ENCODE measurements at places on chromosomes 12 and 14.

DNA sequence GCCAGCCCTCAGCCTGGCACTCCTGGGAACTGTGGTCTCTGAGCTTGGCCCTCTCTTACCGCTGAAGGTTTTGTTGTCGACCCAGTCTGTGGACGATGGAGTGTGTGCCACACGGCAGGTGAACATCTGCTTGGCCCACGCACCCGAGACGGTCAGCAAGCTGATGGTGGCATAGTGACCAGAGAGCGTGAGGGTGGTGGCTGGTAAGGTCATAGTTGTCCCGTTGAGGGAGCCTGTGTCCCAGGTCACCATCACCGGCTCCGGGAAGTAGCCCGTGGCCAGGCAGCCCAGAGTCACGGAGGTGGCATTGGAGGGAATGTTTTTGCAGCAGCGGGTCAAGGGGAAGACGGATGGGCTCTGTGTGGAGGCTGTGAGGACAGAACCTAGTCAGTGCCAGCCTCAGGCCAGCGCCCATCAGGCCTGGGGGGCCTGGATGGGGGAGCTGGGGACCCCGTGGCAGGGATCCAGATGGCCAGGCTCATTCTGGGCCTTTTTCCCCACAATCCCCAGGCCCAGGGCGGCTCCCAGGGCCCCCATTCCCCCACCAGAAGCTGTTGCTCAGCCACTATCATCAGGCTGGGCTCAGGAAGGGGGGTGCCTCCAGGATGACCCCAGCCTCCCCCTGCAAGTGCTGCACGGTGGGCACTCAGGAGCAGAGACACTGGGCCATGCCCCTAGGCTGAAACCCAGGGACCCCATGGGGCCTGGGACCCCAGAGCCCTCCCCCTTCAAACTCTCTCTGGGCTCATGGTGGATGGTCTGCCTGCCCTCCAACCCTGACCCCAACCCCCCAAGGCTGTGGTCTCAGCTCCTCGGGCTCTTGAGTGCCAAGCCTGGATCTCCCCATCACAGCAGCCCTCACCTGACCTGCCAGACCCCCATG is 75.2 kb downstream of the TMEM121 start:
- DNase-seq: no peak

GRCh38 chr12:77689510-77690086 is 141.1 kb upstream of the NAV3 start:
- DNase-seq: no peak

GRCh38 chr14:33842299-33842698 is 108.6 kb downstream of the EGLN3 start:
- no peak for DNase-seq

DNA sequence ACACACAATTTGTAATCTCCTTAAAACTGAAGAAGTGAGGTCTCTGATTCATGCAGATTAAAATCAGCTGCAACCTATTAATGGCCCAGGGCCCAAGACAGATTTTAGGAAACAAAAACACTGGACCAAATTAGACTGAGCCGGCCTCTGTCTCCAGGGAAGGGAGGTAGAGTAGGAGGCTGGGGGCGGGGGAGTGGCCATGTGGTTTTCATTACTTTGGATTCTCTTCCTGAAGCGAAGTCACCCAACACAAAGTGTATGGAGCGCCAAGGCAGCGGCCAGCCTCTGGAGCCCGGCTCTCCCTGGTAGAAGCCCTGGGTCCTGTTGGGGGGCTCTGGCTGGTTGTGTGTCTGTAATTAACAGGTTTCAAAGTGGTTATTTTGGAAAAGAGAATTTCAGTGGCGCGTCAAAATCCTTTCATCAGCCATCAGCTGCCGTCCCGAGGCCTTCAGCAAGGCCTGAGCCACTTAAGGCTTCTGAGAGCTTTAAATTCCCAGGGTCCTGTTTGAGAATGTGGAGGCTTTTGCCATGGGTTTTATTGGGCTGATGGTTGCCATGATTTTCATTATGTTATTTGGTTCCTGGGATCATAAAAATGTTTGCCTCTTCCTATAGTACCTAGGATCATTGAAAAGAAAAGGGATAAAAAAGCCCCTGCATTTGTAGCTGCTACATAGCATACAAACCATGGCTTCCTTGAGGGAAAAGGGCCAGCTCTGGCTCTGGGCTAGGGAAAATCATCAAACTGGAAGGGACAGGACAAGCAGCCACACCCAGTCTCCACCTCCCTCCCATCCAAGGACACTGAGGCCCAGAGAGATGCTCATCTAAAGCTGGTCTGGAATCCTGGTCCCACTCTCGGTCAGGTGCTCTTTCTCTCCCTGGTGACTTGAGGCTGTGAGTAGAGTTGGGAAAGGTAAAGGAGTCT is 282.4 kb downstream of the ZFP36L1 start:
- no peak for DNase-seq

- no peak for DNase-seq
Observed at GRCh38 chr12:91542067-91542466, 359.4 kb upstream of the DCN start.

- DNase-seq: no peak
Observed at GRCh38 chr14:22007784-22008412, 334.3 kb upstream of the OR4E1 start.

DNA sequence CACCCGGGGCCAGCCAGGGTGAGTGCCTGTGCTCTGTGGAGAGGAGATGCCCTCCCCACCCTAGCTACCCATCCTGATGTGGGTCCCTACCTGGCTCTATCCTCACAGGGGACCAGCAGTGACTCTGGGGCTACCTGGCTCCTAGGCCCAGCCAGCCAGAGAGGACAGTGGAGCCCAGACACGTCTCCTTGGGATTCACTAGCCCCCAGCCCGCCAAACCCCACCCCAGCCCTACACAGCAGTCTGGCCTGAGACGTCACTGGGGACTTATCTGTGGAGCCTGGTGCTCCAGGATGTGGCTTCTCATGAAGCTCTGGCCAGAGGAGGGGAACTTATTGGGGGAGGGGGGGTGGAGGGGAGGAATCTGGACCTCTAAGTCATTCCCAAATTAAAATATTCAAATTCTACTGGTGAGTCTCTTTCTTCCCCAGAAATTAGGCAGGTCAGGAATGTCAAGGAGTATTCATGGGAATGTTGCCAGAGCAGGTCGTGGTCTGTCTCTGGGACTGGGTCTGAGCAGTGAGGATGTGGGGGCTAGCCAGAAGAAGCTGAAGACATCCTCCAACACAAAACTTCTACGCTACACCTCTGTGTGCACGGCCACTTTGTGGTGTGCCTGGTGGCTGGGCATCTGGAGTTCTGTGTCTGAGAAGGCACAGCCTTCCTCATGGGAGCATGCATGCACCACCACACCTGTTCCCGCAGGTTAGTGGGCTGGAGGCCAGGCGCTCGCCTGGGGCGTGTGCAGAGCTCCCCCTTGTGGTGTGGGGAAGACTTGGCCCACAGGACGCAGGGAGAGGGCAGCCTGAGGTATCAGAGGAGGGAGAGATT is 2.7 kb downstream of the CMTM5 start:
- DNase-seq: peak; percentile 10

- DNase-seq: no peak
Observed at GRCh38 chr12:27343255-27344000, 10.8 kb downstream of the BMAL2 start.

GRCh38 chr14:31391473-31391872 is 28.9 kb downstream of the HEATR5A start:
- no peak for DNase-seq

DNA sequence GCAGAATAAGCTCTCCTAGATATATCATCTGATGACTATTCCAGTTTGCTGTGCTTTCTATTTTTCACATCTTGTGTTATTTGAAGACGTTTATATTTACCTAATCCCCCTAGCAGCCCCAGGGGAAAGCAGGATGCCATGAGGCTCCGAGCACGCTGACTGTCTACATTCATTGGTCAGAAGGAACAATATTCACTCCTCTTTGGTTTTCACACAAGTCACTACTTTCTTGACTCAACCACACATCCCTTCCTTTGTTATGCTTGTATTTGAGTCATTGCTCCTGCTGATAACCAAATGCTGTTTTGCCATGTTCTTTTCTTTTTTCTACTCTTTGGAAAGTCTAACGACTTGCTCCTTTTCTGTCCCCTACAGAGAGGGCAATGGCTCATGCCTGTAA is 86.5 kb upstream of the SLC38A2 start:
- DNase-seq: no peak

DNA sequence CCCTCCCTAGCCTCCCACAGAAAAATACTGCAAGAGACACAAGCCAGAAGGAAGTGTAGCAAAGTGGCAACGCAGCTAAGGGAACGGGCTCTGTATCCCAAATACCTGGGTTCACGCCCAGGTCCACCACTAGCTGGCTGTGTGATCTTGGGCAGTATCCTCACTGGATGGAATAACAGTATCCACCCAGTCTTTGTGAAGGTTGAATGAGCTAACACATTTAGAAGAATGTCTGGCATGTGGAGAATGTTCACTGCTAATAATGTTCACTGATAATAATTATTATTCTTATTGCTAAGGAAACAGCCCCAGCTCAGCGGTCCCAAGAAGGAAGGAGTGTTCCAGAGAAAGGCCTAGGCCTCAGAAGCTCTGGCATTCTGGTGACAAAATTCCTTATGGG is 70.9 kb downstream of the VWF start:
- DNase-seq: no peak

GRCh38 chr12:52496590-52497071 is 3.6 kb upstream of the KRT6A start:
- no peak for DNase-seq

- no peak for DNase-seq
Observed at GRCh38 chr12:22658214-22658613, 33.2 kb downstream of the ETNK1 start.

DNA sequence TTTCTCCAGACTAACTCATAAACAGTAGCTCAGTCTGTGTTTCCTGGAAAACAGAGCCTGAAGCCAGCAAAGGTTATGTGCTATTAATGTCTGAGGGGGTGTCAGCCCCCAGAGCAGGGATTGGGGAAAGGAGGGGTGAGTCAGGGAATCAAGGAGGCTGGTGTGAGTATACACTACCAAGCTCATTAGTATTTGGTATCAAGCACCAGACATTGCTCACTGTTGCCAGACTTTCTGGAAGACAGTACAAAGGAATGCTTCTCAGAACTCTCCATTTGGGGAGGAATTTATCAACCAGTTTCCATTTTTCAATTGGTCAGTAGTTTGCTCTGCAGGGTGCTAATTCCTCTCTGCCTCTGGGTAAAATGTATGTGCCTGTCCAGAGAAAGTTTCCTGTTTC is 443.4 kb downstream of the GLT1D1 start:
- no peak for DNase-seq

DNA sequence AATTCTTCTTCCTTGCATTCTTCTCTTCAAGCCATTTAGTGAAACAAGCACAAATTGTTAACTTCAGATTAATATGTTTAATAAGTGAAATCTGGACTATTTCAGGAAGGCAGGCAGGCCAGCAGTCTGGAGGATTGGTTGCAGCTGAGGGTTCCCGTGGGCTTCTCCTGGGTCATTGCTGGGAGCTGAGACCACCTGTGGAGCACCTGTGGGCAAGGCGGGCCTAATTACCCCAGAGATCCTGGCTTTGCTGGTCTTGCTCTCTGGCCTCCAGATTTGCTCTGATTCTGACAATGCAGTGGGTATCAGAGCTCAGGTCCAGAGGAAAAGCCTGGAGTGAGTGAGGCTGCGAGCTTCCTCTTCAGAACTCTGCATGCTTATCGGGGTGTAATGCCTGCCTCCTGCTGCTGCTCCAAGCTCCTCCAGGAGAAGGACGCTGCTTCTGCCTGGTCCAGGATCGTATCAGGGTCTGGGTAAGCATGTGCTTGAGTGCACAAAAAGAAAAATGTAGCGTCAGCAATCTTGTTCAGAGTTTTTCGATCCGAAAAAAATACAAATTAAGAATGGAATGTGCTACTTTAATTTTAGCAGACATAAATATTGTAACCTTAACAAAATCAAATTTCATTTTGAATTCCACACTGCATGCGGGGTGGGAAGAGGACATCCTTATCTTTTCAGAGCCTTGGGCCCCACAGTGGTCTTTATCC is 93.8 kb downstream of the TMEM30B start:
- DNase-seq: no peak

DNA sequence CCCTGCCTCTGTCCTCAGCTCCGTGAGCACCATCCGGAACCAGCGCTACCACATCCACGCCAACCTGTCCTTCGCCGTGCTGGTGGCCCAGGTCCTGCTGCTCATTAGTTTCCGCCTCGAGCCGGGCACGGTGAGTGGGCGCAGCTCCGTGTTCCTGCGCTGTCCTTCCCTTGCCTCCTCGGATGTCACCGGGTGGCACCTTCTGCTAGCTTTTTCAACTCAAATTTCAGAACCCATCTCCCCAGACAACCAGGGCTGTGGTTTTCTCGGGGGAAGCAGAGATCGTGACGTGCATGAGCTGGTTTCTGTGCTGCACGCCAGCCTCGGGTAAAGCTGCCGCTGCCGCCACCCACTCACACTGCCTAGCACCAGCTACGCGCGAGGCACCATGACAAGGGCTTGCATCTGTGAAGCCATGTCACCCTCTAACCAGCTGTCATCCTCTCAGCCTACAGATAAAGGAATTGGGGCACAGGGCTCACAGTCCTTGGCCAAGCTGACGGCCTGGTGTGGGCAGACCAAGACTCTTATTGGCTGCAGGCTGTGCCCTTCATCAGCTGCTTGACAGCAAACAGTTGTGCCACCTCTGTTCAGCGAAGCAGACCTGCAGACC is 152.1 kb downstream of the ADGRD1 start:
- no peak for DNase-seq

- DNase-seq: peak; percentile 67
Observed at GRCh38 chr12:114682785-114683708, 928 bp downstream of the TBX3 start.

- DNase-seq: no peak
Observed at GRCh38 chr14:77200406-77200985, 18.9 kb downstream of the TMEM63C start.

DNA sequence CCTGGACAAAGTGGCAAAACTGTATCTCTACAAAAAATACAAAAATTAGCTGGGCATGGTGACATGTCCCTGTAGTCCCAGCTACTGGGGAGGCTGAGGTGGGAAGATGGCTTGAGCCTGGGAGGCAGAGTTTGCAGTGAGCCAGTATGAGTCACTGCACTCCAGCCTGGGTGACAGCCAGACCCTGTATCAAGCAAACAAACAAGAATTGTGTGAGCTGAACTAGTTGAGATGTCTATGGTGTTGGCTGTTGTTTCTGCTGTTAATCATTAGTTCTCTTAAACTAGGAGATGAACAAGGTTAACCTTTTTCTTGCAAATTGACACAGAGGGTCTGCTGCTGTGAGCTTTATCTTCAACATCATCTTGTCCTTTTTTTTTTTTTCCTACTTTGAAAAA is 23.6 kb downstream of the RASSF3 start:
- no peak for DNase-seq

DNA sequence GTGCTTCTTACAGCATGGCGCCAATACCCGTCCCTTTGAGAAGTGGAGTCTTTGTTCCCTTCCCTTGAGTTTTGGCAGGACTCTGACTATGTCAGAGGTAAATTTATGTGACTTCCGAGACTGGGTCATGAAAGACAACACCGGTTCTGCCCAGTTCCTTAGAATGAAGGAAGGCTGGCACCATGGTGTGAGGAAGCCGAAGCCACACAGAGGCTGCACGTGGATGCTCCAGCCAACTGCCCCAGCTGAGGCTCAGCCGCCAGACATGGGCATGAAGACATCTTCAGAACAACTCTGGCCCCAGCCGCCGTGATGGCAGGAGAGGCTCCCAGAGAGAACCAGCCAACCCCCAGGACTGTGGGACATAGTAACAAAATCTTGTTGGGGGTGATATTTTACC is 111.2 kb downstream of the CALM1 start:
- no peak for DNase-seq

All from NCI-H187 (cell line).